ENCODE measurements at places on chromosomes 11 and 22.

- DNase-seq = no peak
Observed at GRCh38 chr11:14544611-14545010, 24.4 kb upstream of the PSMA1 start.

DNA sequence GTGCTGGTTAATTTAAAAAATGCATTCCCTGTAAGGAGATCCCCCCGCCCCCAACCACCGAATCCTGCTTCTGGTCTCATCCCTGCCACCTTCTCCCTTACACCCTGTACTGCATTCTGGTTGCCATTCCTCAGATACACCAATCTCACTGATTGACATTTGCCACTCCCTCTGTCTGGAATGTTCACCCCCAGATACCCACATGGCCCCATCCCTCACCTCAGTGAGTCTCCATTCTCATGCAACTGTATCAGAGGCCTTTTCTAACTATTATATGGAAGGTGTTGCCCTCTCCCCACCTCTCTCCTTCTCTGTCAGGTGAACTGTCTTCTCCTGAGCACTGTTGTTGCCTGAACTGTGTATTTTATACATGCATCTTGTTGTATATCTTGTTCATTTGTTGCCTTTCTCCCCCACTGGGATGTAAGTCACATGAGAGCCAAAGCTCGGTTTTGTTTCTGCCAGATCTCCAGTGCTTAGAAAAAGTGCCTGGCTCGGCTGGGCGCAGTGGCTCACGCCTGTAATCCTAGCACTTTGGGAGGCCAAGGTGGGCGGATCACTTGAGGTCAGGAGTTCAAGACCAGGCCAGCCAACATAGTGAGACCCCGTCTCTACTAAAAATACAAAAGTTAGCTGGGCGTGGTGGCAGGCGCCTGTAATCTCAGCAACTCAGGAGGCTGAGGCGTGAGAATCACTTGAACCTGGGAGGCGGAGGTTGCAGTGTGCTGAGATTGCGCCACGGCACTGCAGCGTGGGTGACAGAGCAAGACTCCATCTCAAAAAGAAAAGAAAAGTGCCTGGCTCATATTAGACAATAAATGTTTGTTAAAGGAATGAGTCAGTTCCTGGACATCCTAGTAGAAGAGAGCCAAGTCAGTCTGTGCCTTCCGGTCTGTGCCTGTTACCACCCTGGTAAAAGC lies 61.0 kb downstream of the TNRC6B start:
- no peak for DNase-seq

GRCh38 chr11:79430280-79430679 lies 10.6 kb downstream of the TENM4 start:
- DNase-seq = no peak

DNA sequence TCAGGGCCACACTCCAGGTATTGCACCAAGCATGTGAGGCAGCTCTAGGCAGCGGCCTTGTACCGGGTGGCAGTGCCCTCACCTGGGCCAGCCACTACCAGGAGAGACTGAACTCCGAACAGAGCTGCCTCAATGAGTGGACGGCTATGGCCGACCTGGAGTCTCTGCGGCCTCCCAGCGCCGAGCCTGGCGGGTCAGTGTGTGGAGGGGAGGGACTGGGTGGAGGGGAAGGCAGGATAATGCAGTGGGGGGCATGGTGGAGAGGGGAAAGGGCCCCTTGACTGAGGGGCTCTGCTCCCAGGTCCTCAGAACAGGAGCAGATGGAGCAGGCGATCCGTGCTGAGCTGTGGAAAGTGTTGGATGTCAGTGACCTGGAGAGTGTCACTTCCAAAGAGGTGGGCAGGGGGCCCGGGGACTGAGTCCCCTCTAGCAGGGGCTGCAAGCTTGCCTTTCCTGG lies 4.2 kb downstream of the SSH3 start:
- DNase-seq = no peak

GRCh38 chr11:125423247-125423849 lies 72.7 kb downstream of the FEZ1 start:
- no peak for DNase-seq

DNA sequence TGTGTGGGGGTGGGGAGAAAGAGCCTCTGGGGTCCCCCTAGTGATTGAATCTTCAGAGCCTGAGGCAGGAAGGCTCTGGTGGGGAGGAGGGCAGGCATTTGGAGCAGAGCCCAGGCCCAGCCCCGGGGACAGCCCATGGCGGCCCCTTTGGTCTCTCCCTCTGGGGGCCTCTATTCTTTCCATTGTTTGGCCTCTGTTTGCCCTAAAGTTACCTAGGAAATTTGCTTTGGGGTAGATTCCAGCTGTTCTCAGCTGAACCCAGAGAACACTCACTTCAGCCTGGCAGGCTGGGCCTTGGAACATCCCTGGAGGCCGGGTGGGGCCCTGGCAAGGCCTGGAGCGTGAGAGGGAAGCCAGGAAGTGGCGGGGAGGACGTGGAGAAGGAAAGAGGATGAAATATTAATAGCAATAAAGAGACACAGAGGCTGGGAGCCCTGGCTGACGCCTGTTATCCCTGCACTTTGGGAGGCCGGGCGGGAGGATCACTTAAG lies 22.9 kb upstream of the A4GALT start:
- no peak for DNase-seq

DNA sequence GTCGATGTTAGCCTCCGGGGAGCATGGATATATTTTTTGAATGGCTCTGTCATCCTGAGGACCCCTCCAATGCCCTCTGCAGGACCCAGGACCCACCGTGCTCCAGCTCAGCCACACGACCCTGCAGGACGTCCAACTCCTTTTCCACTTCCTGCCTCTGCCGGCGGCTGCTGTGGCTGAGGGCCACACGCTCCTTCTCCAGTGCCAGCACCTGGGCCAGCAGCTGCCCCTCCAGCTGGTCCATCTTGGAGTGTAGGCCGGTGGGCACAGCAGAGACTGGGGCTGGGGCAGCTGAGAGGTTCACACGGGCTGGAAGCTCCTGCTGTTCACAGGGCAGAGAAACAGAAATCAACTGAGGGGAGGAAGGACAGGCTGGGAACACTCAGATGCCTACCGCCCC lies 15.6 kb downstream of the NPTXR start:
- DNase-seq = no peak

DNA sequence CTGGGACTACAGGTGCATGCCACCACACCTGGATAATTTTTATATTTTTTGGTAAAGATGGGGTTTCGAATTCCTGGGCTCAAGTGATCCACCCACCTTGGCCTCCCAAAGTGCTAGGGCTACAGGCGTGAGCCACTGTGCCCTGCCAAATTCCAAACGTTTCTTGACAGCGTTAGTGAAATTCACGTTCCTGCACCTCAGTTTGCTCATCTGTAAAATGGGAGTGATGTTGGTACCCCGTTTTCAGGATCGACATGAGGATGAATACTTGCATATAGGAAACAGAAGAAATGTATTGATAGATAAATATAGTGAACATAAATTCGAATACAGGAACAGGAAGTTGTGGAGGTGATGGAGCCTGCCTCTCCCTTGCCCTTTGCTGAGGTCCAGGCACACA lies 10.2 kb upstream of the LTO1 start:
- no peak for DNase-seq

DNA sequence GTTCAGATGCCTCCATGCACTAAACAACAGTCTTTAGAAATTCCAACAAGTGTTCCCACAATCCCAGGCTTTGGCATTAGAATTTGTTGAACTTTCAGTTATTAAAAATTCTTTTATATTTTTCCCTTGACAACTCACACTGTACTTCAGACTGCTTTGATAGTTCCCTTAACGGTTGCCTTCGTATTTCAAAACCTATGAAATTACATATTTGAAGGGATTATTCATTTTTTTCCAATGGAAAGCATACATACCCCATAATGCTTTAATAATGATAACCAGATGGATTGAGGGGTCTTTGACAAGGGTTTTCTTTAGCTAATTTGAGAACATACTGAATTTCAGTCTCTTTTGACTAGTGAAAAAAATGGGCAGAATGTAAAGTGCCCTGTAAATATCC lies 76.5 kb downstream of the ME3 start:
- DNase-seq = no peak

DNA sequence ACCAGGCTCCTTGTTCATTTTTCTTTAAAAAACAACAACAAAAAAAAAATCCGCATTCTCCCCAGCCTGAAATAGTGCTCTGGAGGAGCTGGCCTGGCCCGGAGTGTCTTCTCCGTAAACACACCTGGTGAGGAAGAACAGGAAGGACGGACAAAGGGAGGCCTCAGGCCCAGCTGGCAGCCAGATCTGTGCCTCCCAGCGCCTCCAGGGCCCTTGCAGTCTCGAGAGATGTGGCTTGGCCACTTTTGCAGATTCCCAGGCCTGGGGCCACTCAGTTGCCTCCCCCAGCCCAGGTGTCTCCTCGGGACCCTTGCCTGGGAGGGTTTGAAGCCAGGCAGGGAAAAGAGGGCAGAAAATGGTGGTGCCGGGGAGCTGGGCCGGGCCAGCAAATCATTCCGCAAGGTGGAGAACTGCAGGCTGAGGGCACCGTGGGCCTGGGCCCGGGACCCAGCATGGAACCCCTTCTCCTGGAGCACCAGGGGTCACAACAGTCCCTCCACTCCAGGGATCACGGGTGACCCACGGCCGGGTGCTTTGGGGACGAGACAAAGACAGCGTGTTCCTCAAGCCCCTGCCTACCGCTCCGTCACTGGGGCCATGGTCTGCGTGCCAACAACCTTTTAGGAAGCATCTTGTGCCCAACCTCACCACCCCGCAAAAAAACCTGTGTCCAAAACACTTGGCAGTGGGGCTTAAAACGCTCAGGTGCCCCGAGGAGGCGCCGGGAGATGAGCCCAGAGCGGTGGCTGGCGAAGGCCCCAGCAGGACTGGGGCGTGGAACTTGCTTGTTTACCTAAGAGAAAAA lies 67.1 kb upstream of the WNT7B start:
- DNase-seq = no peak

- DNase-seq = no peak
Observed at GRCh38 chr11:85941380-85941973, 86.3 kb downstream of the CCDC83 start.

- DNase-seq = no peak
Observed at GRCh38 chr11:65148657-65149056, 14.3 kb upstream of the SYVN1 start.

DNA sequence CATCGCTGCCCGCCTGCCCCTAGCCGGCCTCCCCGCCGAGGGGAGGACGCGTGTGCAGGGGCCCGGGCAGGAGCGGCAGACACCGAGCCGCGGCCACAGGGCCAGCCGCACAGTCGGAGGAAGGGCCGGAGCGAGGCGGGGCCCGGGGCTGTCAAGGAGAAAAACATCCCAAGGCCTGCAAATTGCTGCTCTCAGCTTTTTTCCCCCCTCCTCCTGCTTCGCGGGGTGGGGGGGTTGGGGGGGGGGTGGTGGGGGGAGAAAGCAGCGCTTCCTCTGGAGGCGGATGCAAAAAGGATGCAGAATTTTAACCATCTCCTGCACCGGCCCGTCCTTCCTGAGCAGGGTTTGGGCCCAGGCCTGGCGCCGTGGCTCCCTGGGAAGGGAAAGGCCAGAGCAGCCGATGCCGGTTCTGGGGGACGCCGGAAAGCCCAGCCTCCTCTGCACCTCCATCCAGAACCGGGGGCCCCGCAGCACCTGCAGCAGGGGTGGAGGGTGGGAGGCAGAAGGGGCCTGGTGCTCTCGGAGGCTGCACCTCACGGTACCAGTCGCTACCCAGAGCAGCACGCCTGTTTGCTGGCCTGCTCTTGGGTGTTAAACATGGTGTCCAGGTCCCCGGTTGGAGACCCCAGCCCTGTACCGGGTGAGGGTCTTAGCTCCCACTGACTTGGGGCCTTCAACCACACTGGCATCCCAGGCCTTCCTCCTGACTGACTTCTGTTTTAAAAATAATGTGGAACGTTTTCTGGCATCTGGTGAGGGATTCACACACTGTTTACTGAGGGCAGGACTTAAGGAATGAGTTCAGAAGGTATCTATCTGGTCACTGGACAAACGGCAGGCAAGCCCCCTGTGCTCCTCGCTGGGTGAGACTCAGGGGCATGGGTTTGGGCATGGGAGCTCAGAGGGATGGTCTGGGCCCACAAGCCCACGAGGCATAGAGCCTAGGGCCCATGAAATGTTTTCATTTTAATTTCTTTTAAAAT lies 77.4 kb upstream of the WNT7B start:
- DNase-seq = no peak

DNA sequence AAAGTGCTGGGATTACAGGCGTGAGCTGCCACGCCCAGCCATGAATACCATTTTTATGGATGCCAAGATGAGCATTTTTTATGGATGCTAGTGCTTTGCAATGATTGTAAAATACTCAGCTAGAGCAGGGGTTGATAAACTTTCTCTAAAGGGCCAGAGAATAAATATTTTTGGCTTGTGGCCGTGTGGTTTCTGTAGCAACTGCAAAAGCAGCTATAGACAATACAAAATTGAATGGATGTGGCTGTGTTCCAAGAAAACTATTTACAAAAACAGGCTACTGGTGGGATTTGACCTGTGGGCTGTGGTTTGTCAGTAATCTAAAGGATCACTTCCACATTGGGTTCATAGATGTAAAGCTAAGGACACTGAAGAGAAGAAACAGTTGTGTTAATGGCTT lies 56.0 kb downstream of the COMMD9 start:
- DNase-seq = no peak

DNA sequence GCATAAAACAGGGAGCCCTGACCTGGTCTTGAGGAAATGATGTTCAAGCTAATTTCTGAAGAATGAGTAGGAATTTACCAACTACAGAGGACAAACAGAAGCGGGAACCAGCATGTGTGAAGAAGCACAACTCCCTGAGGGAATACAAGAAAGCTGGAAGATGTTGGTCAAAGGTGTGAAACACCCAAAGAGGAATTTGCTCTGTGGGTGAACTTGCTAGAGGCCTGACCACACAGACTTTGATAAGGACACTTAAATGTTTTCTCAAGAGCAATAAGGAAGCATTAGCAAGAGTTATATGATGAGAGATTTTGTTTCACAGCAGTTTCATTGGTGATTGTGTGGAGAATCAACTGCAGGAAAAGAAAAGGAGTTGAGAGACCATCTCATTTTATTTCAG lies 17.6 kb downstream of the SLC5A12 start:
- no peak for DNase-seq

GRCh38 chr11:116111546-116111945 lies 607.3 kb upstream of the CADM1 start:
- DNase-seq = no peak

GRCh38 chr11:57480409-57481137 lies 20.2 kb downstream of the RTN4RL2 start:
- no peak for DNase-seq

GRCh38 chr11:117606790-117607189 lies 190.2 kb downstream of the DSCAML1 start:
- DNase-seq = no peak

GRCh38 chr11:35236667-35237003 lies 97.7 kb downstream of the CD44 start:
- DNase-seq = no peak

DNA sequence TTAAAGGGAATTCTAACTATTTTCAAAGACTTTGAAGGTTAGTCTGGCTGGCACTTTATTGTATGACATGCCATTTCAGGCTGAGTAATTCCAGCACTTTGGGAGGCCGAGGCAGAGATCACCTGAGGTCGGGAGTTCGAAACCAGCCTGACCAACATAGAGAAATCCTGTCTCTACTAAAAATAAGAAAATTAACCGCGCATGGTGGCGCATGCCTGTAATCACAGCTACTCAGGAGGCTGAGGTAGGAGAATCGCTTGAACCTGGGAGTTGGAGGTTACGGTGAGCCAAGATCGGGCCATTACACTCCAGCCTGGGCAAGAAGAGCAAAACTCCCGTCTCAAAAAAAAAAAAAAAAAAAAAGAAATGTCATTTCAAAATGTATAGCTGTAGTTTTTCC lies 95.6 kb downstream of the RDX start:
- DNase-seq = no peak

All from HS-27A (cell line).